ENCODE measurements at places on chromosomes 13 and 19. TPM values are rescaled to one million over a fixed set of nuclear protein-coding genes. Genes with fewer than 3 reads are reported as not detected.

DNA sequence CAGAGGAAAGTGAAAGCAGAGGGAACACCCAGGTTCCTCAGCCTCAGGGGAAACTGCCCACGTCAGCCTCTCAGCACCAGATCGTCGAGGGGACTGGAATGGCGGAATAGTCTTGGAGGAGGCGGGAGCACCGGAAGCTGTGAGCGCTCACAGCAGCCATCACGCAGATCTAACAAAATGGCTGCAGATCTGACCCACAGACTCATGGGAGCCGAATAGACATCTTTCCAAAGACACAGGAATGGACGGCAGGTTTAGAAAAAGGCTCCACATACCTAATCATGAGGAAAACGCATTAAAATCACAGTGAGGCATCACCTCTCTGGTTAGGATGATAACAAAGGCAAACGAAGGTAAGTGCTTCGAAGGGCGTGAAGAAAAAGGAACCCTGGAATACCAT, 11.8 kb upstream of the LILRA2 start:
- no peak overlapping the region for H3K4me3 ChIP-seq
- no peaks in the 10 kb centered on the region for H3K27me3 ChIP-seq
- H3K27ac ChIP-seq = no peak overlapping the region
- no peaks in the 10 kb centered on the region for H3K36me3 ChIP-seq
- DNase-seq = no peak

DNA sequence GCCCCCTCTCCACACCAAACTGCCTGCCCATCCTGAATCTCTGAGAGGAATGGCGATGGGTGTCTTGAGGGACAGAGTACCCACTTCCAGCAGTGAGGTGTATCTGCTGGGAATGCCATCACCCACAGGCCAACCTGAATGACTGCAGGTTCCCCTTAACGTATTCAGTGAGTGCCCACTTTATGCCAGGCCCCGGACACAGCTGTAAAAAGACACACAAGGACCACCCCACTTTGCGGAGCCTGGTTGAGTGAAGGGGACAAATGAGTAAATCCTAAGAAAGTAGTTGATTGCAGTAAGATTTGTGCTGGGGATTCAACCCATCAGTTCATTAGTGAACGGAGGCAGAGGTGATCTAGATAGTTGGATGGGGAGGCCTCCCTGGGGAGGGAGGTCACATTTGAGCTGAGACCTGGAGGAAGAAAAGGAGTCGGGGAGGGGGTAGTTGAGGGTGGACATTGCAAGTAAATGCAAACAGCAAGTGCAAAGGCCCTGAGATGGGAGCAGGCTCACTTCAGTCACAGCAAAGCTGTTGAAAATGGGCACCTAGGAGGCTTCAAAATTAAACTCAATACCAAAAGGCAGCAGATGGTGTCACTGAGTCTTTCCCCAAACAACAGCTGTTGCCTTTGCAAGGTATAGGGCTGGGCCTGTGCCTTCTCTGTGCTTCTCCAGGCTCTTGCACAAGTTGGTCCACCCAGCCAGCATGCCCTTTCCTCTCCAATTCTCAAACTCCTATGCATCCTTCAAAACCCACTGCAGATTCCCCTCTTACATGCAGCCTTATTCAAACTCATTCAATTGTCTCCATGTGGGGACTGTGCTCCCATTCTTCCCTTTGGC, 4.3 kb downstream of the GDF15 start:
- H3K4me3 ChIP-seq = no peak overlapping the region
- H3K27ac ChIP-seq = no peak overlapping the region
- no peak for DNase-seq
- H3K27me3 ChIP-seq = no peaks in the 10 kb centered on the region
- H3K4me1 ChIP-seq = no peaks in the 10 kb centered on the region
- H3K36me3 ChIP-seq = no peaks in the 10 kb centered on the region

CFAP97D2 gene
- not detected for polyA plus RNA-seq

DNA sequence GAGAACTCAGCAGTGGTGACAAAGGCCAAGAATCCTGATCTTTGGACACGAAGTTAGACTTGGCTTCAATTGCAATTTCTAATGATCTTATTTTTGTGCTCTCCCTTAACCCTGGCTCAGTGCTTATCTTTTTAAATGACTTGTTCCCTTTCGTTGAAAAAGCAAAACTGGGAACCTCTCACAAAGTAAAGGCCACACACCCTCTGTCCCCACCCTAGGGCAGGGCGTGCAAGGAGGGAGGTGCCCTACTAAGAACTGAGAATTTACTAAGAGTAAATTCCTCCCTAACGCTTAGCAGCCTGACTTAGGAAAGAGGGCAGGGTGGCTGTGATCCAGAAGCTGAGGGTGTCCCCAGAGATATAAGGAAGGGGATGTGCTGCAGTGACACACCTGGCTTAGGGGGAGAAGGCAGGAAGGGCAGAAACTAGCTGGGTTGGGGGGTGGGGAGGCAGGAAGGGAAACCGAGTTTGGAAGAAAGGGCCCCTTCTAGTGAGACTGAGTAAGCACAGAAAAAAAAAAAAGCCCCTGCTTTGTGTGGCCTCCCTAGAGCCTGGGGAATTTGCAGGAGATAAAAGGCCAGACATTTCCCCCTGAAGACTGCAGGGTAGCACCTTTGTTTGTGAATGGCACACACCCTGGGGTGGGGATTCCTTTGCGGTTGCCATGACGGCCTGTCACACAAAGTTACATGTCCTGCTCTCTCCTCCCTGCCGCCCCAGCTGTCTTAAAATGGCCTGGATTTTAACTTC, 435.1 kb downstream of the EFNB2 start:
- H3K4me1 ChIP-seq = peaks cover 17% of the 10 kb centered on the region
- no peak overlapping the region for H3K27ac ChIP-seq
- H3K27me3 ChIP-seq = no peaks in the 10 kb centered on the region

PSG1 gene
- polyA plus RNA-seq = 2.5 TPM

Measured in GM23248 (cell line).